Diencephalon (tissue), 1 donor: ENCODE measurements at places on chromosomes 6 and 20. TPM values are rescaled to one million over a fixed set of nuclear protein-coding genes. Genes with fewer than 3 reads are reported as not detected.

TPD52L1 gene
- total RNA-seq = 24.7 TPM

MEA1 gene
- total RNA-seq = 37.6 TPM

E2F3 gene
- 10.1 TPM for total RNA-seq

ELOVL2 gene
- total RNA-seq = 35.3 TPM

CGA gene
- not detected for total RNA-seq

C6orf141 gene
- 1.6 TPM for total RNA-seq

F13A1 gene
- total RNA-seq = 10.4 TPM

ERVFRD-1 gene
- total RNA-seq = not detected

EPB41L1 gene
- 133 TPM for total RNA-seq

IL17F gene
- total RNA-seq = not detected

JAG1 gene
- total RNA-seq = 42.0 TPM

CCN6 gene
- not detected for total RNA-seq

TAF4 gene
- total RNA-seq = 8.5 TPM

BNIP5 gene
- total RNA-seq = not detected

CLDN20 gene
- not detected for total RNA-seq

LGSN gene
- total RNA-seq = under 0.01 TPM

NOX3 gene
- total RNA-seq = not detected

LCA5 gene
- total RNA-seq = 20.5 TPM

METTL24 gene
- 2.8 TPM for total RNA-seq

GSTA2 gene
- total RNA-seq = not detected

PAK5 gene
- total RNA-seq = 33.0 TPM

CTSZ gene
- total RNA-seq = 18.7 TPM

NDUFAF4 gene
- total RNA-seq = 64.1 TPM
